ENCODE measurements at places on chromosomes 5 and 9.

- DNase-seq, result no peak
These were observed 59.1 kb downstream of the PDCD1LG2 start for GRCh38 chr9:5569409-5569808.

DNA sequence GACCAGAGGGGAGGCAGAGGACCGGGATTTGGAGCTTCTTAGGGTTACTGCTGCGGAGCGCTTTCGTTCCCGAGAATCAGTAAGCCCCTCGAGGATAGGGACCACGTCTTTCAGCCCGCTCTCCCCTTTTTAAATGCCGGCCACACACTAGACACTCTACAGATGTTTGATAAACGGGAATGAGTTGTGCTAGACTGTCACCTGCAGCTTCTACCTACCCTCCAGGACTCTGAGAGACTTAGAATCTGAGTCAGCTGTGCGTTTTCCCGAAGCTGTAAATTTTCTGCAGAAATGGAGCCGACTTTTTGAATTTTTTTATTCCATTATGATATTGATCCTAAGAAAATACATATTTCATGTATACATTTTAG, 670 bp downstream of the CCDC171 start:
- no peak for DNase-seq

GRCh38 chr9:86405926-86406325, 51.7 kb upstream of the TUT7 start:
- DNase-seq, result no peak

- DNase-seq, result no peak
These were observed 80.7 kb downstream of the FSTL4 start for GRCh38 chr5:133531594-133531993.

DNA sequence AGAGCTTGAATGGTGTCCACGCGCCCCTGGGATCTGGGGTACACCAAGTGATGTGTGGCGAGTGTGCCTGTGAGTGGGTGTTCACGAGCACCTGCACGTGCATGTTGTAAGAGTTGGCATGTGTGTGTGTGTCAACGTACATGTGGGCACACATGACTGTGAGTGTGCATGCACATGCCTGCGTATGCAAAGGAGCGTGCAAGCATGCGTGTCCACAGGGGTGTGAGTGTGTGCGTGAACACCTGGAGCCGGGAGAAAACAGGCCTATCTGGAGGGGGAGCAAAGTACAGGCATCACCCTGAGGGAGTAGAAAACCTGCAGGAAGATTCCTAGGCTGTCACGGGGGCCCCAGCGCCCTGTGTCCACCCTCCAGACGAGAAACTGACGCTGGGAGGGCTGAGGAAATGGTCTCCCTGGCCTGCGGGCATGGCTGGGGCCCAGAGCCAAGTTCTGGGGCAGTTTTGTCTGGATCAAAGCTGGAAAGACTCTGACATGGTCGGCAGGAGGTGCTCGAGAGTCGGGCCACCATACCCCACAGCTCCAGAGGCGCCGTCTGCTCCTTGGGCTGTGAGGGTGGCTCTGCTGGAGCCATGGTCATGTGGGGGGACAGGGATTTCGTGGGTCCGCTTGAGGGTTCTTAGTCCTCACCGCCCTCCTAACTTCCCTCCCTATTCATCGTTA, 31.8 kb downstream of the PTGES start:
- DNase-seq, result no peak

GRCh38 chr5:176863765-176864098, 35.4 kb downstream of the HK3 start:
- DNase-seq, result no peak

DNA sequence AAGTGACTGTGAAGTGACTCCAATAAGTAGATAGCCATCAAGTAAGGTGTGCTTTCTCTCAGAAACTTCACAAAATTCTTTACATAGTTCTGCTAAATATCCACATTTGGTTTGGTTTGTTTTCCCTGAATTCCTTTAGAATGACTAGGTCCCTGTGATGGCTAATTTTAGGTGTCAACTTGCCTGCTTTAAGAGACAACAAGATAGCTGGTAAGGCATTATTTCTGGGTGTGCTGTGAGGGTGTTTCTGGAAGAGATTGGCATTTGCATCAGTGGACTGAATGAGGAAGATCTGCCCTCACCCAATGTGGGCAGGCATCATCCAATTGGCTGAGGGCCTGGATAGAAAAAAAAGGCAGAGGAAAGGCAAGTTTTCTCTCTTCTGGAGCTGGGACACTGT, 8.3 kb upstream of the PTBP3 start:
- no peak for DNase-seq

- no peak for DNase-seq
These were observed 26.5 kb downstream of the NANS start for GRCh38 chr9:98083061-98083501.

- no peak for DNase-seq
These were observed 200.5 kb downstream of the GNA14 start for GRCh38 chr9:77447646-77448045.

DNA sequence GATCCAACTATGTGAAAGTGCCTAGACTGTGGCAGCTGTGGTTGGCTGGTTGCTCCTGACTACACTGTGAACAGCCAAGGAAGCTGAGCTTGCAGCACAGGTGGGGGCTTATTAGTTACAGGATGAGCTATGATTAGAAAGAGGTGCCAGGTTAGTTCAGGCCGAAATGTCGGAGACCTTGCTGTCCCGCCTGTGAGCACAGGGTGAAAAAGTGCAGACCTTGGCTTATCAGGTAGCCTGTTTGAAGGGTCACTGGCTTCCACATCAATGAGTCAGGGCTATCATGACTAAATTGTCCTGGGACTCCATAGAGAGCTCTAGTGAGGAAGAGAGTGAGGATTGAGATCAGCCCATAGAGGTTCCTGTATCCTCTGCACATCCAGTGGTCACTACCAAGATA, 114.3 kb upstream of the PLPPR1 start:
- DNase-seq, result no peak

DNA sequence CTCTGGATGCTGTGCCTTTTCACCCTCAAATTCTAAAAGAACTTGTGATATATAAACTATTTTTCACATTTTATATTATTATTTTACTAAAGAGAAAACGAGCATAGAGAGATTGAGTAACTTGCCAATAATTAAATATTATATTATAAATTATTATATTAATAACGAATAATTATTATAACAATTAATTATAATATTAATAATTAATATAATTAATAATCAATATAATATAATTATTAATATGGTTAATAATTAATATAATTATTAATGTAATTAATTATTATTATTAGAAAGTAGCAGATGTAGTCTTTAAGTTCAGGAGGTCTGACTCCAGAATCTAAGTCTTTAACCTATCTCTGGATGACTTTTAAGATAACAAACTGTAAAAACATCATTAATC, 20.1 kb downstream of the OR2Y1 start:
- DNase-seq, result no peak

DNA sequence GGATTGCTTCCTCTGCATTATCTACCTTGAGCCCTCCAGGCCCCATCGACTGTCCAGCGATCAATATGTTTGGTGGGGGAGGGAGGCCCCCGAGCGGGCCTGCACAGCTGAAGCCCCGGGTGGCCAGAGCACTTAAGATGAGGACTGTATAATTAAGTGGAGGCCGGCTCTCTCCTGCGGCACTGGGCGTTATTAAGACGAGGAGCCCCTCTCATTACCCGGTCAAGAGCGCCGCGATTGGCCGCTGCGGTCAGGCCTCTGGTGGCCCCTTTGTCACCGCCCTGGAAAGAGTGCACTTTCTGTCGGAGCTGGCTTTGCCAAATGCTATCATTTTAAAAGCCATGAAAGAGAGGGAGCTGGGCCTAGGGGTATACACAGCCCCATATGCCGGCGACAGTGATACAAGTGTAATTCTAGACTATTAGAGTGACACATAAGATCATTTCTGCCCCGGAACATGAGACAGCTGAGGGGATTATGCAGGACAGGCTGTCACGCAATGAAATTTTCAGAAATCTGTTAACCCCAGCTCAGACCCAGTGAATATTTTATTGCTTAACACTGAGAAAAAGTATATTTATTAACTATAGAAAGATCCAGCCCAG, 106.3 kb upstream of the IRX1 start:
- DNase-seq, result no peak

DNA sequence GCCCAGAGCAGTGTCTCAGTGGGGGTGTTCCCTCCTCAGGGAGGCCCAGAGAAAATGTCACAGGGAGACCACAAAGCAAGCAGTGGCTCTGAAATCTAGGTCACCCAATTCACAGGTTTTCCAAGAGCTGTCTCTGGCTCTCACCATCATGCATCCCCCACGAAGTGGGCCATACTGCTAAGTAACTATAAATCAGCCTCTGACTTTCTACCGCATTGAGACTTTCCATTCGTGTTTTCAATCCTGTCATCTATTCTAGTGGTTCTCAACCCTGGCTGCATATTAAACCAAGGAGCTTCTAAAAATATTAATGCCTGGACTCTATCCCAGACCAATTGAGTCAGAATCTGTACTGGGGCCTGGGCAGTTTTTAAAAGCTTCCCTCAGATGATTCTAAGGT, 2.0 kb upstream of the C1QTNF3 start:
- no peak for DNase-seq

- DNase-seq, result peak; percentile 32
These were observed 20.6 kb downstream of the TPPP start for GRCh38 chr5:672329-673160.

- no peak for DNase-seq
These were observed 52.4 kb upstream of the PHYKPL start for GRCh38 chr5:178284996-178285395.

- no peak for DNase-seq
These were observed 191.2 kb downstream of the PALM2AKAP2 start for GRCh38 chr9:109971226-109971625.

Data from NCI-H1436 treated with DMSO at 0.1 percent for 48 hours (cell line).